ENCODE measurements at places on chromosomes 12 and 14.

- no peak for DNase-seq
Measured at GRCh38 chr12:108090107-108090899, 38.8 kb upstream of the WSCD2 start.

GRCh38 chr12:58961906-58962305, 41.6 kb upstream of the LRIG3 start:
- DNase-seq, result no peak

DNA sequence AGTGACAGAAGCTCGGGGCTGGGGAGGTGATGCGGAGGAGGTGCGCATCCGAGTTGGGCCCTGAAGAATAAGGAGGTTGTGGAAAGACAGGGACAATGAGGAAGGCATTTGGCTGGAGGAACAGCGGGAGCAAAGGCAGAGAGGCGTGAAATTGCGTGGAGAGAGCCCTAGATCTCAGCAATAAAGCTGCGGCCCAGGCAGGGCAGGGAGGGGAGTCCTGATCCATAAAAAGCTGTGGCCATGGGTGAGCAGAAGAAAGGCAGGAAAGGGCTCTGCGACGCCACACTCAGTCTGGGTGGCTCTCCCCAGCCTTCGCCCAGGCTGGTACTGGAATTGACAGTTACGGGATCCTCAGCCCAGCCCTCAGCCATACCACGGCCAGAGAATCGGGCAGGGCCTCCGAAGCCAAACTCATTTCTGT, 2.2 kb downstream of the FIGNL2 start:
- no peak for DNase-seq

- DNase-seq, result peak; percentile 47
Measured at GRCh38 chr12:87848248-87848868, 180.8 kb downstream of the C12orf50 start.

DNA sequence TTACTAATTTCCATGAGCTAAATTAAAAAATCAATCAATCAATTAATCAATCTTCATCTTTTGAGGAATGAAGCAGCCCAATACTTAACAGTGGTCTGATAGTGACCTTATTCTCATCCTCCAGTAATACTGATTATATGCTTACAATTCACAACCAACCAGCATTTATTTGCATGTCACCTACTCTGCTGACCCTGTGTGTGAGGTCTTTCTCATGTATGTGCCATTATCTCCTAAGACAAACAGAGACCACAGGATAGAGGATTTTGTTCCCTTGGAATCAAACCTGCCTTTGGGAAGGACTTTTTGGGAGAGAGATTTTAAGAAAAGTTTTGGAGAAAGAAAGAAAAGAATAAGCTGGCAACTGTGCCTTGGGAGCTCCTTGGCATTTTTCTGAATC, 197.2 kb downstream of the NRXN3 start:
- no peak for DNase-seq

GRCh38 chr14:37972941-37973887, 234.5 kb upstream of the SSTR1 start:
- no peak for DNase-seq

DNA sequence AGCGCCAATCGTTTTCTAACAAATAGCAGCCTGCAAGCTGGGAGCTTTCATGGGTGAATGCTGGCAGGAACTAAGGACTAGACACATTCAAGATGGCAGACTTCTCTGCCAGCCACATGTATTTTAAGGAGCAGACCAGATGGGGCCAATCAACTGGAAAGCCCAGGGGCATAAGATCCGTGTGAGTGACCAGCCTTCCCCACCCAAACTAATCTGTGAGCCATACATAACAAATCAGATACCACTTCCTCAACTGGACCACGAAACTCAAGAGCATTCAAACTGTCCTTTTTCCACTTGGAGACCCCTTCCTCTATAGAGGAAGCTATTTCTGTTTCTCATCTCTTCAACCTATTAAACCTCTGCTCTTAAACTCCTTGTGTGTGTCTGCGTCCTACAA, 9.7 kb downstream of the TCL1B start:
- DNase-seq, result no peak

- no peak for DNase-seq
Measured at GRCh38 chr12:120007272-120007671, 18.2 kb downstream of the BICDL1 start.

DNA sequence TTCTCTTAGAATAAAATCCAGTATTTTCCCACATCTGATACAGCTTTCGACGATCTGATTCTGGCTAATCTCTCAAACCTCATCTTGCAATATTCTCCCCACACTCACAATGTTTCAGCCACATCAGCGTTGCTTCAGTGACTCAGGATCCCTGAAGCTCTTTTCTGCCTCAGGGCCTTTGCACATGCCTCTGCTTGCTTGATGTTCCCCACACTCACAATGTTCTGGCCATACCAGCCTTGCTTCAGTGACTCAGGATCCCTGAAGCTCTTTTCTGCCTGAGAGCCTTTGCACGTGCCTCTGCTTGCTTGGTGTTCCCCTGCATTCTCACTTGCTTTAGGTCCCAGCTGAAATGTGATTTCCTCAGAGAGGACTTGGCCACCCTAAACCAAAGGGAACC, 2.6 kb downstream of the C12orf42 start:
- DNase-seq, result no peak

- no peak for DNase-seq
Measured at GRCh38 chr12:16121953-16122352, 155.5 kb downstream of the SLC15A5 start.

DNA sequence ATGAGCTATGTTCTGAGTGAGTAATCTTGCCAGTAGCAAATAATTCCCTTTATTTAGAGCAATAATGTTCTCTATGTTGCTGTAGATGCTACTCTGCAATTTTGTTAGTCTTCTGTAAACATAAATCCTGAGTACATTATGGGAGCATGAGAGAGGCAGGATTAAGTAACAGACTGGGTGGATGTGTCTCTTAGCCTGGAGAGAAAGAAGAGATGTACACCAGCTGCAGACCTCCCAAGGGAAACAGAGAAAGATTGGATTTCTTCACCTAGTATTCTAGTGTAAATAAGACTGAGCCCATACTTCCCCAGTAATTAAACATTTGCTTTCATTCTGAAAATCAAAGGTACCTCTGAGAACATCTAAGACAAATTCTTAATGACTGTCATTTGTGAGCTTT, 564.0 kb downstream of the TRHDE start:
- no peak for DNase-seq

DNA sequence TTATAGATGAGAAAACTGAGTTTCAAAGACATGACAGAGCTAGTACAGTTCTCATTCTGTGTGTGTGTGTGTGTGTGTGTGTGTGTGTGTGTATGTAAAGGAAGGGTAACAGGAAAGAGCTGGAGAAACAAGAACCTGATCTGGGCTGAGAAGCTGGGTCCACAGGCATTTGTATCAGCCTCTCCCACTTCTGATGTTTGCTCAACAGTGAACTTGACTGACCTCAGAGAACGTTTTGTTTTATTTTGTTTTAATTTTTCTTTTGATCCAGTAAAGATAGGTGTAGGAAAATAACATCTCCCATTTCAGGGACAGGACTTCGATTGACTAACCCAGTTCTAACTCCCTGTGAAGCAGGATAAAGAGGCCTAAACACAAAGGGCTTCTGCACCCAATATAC, 85.4 kb downstream of the STXBP6 start:
- DNase-seq, result no peak

DNA sequence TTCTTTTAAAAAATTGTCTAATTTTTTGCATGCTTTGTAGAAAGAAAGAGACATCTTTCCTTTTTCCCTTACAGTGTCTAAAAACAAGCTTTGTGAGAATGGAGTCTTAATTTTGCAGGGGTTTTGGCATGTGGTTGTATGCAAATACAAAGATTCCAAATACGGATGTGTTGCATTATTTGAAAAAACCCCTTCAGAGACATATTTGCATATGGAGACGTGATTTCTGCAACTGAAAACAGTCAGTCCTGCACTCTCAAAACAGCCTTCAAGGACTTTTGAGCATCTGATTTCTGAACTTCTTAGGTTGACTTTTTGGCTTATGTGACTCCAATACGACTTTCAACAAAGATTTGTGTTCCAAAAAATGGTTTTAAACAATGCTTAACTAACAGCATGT, 7.8 kb downstream of the IRAK3 start:
- DNase-seq, result no peak

DNA sequence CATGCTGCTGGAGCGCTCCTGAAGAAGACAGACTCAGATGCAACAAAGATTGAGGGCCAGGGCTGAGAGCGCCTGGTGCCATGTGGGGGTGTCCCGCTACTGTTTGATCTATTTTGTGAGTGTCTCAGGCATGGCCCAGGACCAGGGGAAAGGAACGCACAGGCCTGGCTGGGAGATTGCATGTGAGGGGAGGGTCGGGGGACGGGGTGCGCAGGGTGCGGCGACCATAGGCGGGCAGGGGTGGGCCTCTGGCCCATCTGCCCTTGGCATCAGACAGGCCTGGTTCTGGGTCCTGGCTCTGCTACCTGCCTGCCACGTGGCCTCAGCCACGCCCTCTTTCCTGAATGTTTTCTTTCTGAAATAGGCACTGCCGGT, 47.5 kb downstream of the BEGAIN start:
- no peak for DNase-seq

GRCh38 chr12:99746538-99746937, 99.0 kb downstream of the GARIN6 start:
- DNase-seq, result no peak

- DNase-seq, result no peak
Measured at GRCh38 chr12:132812631-132813305, 15.9 kb downstream of the GOLGA3 start.

DNA sequence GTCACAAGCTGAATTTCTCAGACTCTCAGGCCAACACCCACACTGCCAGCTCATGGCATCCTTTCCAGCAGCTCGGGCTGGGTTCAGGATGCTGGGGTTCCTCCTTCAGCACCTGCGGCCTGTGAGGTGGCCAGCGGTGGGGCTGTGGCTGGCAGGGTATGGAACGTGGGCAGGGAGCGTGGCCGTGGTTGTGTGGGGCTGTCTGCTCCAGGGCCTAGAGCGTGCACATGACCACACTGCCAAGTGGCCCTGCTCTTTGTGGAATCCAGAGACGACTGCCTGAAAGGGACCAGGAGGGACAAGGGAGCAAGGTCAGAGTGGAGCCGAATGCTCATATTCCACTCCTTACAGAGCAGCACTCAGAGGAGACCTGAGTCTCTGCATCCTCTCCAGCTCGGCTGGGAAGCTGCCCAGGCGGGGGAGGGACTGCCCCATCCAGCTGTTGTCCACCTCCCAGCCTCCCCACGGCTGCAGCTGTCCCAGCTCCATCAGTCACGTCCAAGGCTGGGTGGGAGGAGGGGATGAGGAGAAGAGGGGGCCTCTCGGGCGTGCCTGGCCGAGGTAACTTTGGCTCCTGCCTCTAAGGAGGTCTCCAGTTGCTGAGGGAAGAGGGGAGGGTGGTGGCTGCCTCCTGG, 71.3 kb downstream of the TSPAN9 start:
- no peak for DNase-seq

GRCh38 chr12:66002812-66003211, 127.7 kb downstream of the LLPH start:
- no peak for DNase-seq

Measured in COR-L47 (cell line).